Posterior vena cava (tissue), 2 donors: ENCODE measurements at places on chromosomes 16 and 17. TPM values are rescaled to one million over a fixed set of nuclear protein-coding genes. Genes with fewer than 3 reads are reported as not detected.

DNA sequence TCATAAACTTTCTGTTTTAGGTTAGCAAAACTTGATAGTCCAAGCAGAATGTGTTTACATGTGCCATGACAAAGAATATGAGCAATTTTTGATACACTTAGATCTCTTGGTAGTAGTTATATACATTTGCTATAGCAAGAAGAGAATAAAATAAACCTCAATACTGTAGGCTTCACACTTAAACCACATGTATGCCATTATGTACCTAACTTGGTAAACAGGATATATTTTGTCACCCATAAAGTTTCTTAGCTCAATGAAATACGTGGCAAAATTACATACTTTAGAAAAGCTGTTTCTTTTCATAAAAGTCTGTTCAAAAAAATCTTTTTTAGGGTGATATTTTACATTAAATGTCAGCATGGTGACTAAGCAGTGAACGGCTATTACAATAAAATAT, 184.7 kb downstream of the MYO1D start:
- DNase-seq = no peak

- peak; percentile 88 for DNase-seq
Observed at GRCh38 chr17:32275060-32276042, 9.7 kb downstream of the RHBDL3 start.

- no peak for DNase-seq
Observed at GRCh38 chr16:52855463-52855862, 197.2 kb downstream of the CHD9NB start.

DNA sequence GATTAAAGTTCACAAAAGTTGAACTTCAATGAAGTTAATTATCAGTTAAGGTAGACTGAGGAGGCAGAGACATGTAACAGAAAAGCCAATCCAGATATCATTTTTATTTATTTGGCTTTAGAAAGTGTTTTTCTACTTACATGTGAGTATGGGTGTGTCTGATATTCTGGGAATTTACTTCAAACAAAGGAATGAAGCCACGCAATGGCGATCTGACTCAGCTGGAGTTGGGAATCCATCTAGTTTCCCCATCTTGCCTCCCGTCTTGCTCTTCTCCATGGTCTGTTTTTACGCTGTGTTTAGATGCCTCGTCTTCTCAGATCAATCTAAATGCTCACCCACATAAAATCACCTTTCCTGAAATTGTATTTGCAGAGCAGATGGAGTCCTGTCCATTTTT, 1.7 kb upstream of the KCNJ16 start:
- no peak for DNase-seq

- no peak for DNase-seq
Observed at GRCh38 chr16:75377729-75378386, 55.4 kb downstream of the CFDP1 start.

DNA sequence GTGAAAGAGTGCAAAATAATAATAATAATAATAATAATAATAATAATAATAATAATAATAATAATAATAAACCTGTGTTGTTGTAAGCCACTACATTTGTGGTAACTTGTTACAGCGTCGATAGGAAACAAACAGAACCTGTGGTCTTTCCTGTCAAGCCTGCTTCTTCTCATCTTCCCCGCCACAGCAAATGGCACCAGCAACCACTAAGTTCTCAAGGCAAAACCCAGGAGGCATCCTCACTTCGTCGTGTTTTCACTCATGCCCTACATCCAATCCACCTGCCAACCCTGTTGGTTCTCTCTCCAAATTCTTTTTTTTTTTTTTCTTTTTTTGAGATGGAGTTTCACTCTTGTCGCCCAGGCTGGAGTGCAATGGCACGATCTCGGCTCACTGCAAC, 34.2 kb downstream of the ITGAE start:
- no peak for DNase-seq

- no peak for DNase-seq
Observed at GRCh38 chr16:9115277-9115676, 23.8 kb downstream of the HAPSTR1 start.

DNA sequence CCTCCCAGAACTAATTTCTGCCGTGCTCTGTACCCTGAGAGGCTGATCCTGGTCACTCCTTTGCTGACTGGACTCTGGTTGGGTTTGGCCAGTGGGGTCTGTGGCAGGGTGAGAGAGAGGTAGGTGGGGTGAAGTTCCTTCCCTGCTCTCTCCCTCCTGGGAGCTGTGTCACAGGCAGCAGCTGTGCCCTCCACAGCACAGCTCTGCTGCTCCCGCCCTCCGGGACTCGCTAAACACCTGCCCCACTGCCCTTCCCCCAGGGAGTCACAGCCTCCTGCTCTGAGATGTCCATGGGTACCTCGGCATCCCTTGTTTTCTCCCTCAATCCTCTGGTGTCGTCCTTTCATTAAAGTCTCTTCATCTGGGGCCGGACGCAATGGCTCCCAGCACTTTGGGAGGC, 66.4 kb downstream of the SRCIN1 start:
- no peak for DNase-seq

DNA sequence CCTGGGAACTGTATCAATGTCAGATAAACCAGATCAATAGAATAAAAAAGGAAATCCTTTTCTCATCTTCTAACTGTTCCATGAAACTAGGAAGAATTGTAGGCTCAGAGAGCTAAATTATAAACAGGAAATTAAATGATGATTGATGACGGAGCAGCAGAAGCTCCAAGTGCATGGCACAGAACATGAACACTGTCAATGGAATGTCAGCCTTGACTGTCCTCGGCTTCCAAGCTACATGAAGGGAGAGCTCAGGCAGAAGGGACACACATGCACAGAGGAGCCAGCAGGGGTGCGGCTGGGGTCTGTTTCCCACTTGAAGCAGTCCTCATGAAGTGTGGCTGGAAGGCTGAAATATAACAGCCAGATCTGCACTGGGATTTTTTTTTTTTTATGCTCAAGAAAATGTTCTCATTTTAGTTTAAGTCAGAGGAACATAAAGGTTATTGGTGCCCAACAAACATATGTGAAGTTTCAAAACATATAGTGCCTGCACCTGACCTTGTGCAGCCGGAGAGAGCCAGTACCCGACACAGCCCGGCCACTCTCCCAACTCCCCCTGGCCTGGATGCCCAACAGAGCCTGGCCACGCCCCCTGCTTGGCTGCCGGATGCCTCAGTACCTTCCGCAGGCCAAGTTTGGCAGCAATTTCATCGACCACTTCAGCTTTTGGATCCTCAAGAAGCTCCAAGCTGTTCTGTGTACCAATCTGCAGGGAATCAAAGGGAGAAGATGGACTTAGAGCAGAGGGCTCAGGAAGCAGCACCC, 37.0 kb downstream of the NPLOC4 start:
- no peak for DNase-seq

- no peak for DNase-seq
Observed at GRCh38 chr16:69839798-69840409, 77.8 kb downstream of the WWP2 start.

DNA sequence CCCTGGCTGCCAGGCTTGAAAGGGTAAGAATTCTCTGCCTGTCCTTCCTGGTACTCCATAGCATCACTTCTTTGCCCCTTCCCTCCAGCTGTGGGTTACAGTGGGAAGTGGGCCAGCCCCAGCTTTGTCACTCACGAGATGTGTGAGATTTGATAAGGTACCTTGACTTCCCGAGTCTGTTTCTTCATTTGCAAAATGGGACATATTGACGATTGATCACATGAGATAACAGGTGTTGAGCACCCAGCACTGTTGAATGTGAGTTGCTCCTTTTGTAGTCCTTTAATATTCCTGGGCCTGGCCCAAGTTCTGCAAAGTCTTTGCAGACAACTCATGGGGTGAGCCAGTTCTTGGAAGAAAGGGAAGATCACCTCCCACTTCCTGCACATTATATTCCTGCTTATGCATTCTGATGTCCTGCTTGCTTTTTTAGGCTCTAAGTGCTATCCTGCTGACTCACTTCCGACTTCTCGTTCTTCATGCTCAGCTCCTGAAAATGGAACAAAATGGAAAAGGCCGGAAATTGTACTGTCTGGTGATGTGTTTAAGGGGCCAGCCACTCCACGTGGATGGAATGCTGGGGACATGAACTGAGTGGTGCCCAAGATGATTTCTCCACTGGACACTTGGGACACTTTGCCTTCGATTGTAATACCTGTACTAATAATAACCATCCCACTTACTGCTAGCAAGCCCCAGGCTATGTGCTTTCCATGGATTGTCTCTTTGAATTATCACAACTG, 8.3 kb upstream of the NLK start:
- DNase-seq = no peak

The CHD9NB gene
- 1.0 TPM for total RNA-seq

The GNAO1 gene
- total RNA-seq = 39.1 TPM

The ALOXE3 gene
- not detected for total RNA-seq

The CCL4 gene
- 2.6 TPM for total RNA-seq

The PAQR4 gene
- total RNA-seq = 5.4 TPM
